ENCODE measurements at places on chromosomes 4 and X. TPM values are rescaled to one million over a fixed set of nuclear protein-coding genes. Genes with fewer than 3 reads are reported as not detected.

- DNase-seq, result no peak
- no peaks in the 10 kb centered on the region for H3K36me3 ChIP-seq
- no peaks in the 10 kb centered on the region for H3K4me1 ChIP-seq
- H3K4me3 ChIP-seq, result no peak overlapping the region
- no peaks in the 10 kb centered on the region for H3K27me3 ChIP-seq
Observed at GRCh38 chrX:149131774-149132173, 373.3 kb downstream of the IDS start.

DNA sequence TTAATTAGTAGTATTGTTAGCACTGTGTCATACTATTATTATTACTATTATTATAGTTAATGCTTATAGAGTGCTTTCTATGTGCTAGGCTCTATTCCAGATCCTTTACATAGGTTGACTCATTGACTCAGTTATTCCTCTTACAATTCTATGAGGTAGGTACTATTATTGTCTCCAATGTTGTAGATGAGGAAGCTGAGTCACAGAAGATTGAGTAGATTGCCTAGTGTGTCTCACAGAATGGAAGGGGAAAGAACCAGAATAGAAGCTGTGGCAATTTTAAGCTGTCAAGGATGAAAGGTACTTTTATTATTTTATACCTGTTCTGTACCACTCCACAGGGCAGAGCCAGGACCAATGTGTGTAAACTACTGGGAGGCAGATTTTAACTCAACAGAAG, 1.9 kb upstream of the TCEAL1 start:
- peaks cover 2% of the 10 kb centered on the region for H3K4me1 ChIP-seq
- no peak overlapping the region for H3K27ac ChIP-seq
- peaks cover 4% of the 10 kb centered on the region for H3K27me3 ChIP-seq
- DNase-seq, result no peak
- no peak overlapping the region for H3K4me3 ChIP-seq

- H3K4me1 ChIP-seq, result no peaks in the 10 kb centered on the region
- H3K36me3 ChIP-seq, result peaks cover 13% of the 10 kb centered on the region
- H3K4me3 ChIP-seq, result no peak overlapping the region
- no peak overlapping the region for H3K27ac ChIP-seq
- no peaks in the 10 kb centered on the region for H3K27me3 ChIP-seq
Observed at GRCh38 chr4:95294321-95294720, 254.5 kb downstream of the UNC5C start.

DNA sequence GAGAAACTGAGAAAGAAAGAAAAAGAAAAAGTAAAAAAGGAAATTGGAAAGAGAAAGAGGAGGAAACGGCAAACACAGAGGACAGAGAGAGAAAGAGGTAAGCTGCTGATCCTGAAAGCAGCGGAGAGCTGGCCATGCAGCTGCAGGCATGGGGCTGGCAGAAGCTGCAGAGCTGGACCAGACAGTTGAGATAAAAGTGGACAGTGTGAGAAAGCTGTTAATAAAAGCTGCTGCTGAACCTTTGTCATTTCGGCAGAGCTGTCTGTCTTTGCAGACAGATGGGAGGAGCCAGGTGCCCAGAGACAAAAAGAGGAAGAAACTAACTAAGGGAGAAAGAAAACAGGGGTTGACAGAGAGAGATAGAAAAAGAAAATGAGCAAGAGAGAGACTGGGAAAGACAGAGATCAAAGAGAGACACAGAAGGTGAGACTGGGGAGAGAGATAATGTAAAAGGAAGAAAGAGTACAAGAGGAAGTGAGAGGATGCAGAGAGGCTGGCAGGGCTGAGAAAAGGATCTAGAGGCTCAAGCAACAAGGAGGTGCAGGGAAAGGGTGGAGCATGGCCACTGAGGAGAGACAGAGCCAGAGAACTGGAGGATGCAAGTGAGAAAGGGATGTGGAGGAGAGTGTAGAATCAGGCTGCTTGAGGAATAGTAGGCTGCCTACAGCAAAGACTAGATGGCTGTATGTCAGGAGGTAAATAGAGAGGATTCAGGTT, 376.8 kb upstream of the FGF16 start:
- no peak for DNase-seq
- no peaks in the 10 kb centered on the region for H3K27me3 ChIP-seq

GRCh38 chr4:84578540-84579402, 4.2 kb upstream of the CDS1 start:
- no peaks in the 10 kb centered on the region for H3K36me3 ChIP-seq
- peak; percentile 7 for DNase-seq
- H3K4me3 ChIP-seq, result no peak overlapping the region
- peaks cover 3% of the 10 kb centered on the region for H3K4me1 ChIP-seq

NPY2R gene
- total RNA-seq, result not detected

MAPK10 gene
- total RNA-seq, result 109 TPM
